ENCODE measurements at places on chromosomes 3 and 15. TPM values are rescaled to one million over a fixed set of nuclear protein-coding genes. Genes with fewer than 3 reads are reported as not detected.

Gene TUSC7
- not detected for polyA plus RNA-seq

GRCh38 chr3:171142985-171143384 lies 116.5 kb upstream of the SLC2A2 start:
- DNase-seq = no peak

Gene TGM4
- 0.07 TPM for polyA plus RNA-seq

Gene RASGRP1
- 14.3 TPM for polyA plus RNA-seq

DNA sequence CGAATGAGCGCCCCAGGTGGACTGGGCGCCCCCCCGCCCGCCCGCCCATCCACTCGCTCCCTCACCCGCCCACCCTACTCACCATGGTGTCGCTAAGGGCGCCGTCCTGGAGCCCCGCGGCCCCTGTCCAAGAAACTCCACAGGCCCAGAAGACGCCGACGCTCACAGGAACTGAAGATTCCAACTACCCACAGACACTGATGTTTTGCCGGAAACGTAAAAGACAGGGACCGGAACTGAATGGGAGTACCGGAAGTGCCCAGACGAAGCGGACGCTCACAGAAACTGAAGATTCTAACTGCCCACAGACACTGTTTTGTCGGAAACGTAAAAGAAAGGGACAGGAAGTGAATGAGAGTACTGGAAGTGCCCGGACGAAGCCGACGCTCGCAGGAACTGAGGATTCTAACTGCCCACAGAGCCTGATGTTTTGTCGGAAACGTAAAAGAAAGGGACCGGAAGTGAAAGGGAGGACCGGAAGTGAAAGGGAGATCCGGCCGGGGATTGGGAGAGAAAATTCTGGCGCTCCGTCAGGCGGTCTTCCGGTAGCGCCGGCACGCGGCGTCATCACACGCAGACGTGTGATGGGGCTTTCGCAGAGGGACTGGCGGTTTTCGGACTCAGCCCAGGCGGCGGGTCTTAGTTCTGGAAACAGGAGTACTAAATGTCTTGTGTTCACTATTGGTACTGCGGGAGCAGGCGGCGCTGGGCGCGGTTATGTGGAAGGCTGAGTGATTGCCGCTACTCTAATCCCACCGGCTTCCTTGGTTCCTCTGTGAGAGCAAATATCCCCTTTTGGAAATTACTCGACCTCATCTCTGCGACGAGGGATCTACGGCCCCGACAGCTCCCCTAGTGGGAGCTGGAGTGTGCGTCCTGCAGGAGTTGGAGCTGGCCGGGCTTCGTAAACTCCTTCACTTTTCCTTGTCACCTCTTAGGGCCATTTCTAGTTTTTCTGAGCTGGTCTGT lies at the start of gene ISY1:
TSS of gene ISY1 (minus strand) at position 173 of the 969 bp plus-strand sequence. CDS start at position 85, 88 bp downstream.
- peak; percentile 97 for DNase-seq

- DNase-seq = no peak
Measured at GRCh38 chr3:50714946-50715345, 40.2 kb downstream of the DOCK3 start.

Gene DUOX1
- 1.7 TPM for polyA plus RNA-seq

Gene DGKG
- polyA plus RNA-seq = 0.44 TPM

DNA sequence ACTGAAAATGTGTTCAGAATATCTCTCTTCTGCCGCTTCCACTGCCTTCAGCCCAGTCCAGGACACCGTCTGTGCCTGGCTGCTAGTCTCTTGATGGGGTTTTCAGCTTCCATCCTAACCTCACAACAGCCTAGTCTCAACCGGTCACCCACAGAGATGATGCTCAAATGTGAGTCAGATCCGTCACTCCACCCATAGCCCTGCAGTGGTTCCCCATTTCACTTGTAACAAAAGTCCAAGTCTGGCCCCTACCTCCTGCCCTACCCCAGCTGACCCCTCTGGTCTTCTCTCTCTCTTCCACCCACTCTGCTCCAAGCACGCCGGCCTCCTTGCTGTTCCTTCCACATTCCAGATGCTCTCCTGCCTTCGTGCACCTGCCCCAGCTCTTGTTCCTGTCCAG lies 68.1 kb downstream of the PPARG start:
- no peak for DNase-seq

- no peak for DNase-seq
Measured at GRCh38 chr3:132925256-132925930, 112.8 kb upstream of the TMEM108 start.
